ENCODE measurements at places on chromosomes 6 and 20.

DNA sequence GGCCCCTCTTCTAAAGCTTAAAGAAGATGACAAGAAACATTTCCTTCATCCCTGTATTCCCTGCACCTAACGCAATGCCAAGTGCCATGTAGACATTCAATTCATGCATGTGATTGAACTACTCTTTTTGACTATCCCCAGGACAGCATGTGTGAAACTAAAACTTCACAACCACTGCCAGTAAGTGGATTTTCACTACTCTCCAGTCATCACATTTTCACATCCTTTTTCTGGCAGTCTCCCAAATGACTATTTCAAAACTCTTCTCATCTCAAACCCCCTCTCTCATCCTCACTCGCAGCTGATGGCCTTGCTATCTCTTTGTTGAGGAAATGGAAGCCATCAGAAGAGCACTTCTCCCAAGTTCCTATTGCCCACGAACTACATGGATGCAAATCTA, 122.6 kb downstream of the OPRM1 start:
- no peak for DNase-seq

DNA sequence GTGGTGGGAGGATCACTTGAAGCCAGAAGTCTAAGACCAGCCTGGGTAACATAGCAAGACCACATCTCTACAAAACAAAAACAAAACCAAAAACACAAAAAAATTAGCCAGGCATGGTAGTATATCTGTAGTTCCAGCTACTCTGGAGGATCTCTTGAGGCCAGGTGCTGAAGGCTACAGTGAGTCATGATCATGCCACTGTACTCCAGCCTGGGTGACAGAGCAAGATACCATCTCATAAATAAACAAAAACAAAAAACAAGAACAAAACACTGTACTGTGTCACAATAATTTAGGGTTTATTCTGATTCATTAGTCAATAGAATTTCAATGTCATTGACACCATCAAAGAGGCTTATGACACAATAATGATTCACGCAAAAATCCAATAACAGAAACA, 1121.7 kb upstream of the MAP3K7 start:
- no peak for DNase-seq

- no peak for DNase-seq
Observed at GRCh38 chr6:121686611-121687023, 251.2 kb downstream of the GJA1 start.

GRCh38 chr6:37824170-37824569, 4.6 kb downstream of the ZFAND3 start:
- no peak for DNase-seq

- no peak for DNase-seq
Observed at GRCh38 chr6:5199283-5199682, 61.5 kb downstream of the LYRM4 start.

DNA sequence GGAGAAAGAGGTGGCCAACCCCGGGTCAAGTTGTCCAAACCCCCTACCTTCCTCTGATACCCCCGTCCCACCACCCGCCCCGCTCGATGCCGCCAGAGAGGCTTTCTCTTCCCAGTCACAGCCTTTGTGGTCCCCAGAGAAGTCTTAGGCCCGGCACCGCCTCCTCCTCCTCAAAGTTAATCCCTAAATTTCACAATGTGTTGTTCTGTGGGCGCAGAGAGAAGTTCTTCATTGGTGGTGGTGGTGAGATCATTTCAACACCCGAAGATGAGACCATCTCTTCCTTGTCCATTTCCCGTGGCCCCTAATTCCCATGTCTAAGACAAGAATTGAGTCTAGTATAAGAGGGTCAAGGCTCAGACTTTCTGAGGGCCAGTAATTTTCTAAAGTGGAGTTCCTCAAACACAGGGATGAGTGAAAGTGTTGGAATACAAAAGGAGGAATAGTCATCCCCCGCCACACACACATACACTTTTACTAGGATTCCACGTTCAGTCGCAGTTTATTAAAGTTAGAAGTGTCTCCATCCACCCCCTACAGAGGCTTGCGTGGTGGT, 10.4 kb downstream of the TRIM31 start:
- no peak for DNase-seq

GRCh38 chr6:38182426-38182825, 362.9 kb downstream of the ZFAND3 start:
- DNase-seq, result no peak

GRCh38 chr6:159985296-159985945, 16.5 kb downstream of the IGF2R start:
- no peak for DNase-seq

DNA sequence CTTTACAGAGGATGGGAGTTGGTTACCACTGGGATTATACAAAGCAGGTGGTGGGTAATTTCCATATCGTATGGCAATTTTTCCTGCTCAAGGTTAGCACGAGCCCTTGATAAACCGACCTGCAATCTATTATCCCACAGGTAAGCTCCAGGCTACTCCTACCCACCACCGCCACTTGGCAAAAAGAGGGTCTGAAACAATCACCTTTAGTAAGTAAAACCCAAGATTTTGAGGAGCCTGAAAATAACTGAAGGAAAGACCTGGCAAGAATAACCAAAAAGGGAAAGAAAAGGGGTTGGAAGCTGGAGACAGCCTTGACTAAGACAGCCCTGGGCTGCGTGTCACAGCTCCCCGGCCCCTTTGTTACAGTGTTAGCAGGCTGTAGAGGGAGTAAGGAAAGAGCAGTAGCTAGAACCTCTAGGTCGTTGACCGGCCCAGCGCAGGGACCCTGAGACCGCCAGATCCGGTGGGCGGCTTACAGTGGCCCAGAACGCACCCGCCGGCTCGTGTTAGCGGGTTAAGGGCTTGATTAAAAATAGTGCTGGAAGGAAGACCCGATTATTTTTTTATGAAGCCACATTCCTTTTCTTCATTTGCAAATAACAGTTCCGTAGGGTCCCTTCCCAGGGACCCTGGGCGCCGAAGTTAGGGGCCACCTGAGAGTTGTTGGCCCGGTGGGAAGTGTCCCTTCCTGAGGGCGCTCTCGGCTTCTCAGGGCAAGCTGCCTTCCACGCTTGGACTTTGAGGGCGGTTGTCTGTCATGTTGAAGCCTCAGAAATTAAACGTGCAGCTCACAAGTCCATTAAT, 30.5 kb downstream of the TFAP2B start:
- DNase-seq, result no peak

- no peak for DNase-seq
Observed at GRCh38 chr6:158853072-158853879, 34.1 kb upstream of the EZR start.

DNA sequence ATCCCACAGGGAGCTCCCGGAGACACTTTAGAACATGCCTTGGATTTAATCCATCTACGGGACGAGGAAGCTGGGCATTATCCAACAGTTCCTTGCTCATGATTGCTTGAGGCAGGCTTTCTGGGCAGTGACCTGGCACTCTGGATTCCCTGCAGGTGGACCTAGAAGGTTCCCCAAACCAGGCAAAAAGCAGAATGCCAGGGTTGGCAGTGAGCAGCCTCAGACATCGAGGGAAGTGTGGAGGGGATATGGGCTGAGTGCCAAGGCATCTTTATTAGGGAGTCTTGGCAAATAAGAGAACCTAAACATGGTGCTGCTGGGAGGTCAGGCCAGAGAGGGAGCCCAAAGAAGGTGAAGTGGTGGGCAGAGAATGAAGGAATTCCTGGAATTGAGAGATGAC, 158.5 kb downstream of the CD83 start:
- no peak for DNase-seq

DNA sequence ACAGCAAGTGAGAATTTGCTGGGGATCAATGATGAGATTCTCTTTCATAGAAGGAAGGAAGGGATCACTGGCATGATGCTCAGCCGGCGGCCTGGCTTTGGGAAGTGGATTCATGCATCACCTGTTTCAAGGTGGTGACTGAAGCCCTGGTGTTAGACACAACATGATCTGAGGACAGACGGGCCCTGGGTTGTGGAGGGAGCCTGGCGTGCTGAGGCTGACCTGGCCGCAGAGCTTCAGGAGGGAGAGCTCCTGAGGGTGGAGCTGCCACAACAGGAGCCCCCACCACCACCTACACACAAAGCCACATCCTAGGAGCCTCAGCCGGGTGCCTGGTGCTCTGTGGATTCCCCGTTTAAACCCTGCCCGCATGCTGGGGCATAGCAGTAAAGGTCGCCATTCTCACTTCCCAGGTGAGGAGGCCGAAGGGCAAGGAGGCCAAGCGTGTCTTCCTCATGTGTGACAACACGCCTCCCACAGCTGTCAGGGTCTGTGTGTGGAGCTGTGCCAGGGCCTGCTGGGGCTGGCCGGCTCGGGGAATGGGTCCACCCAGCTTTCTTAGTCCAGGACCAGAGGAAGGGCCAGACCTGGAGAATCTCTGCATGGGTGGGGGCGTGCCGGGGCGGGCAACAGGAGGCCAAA, 107.0 kb downstream of the ERMARD start:
- no peak for DNase-seq

GRCh38 chr6:23964865-23965264, 161.2 kb upstream of the NRSN1 start:
- DNase-seq, result no peak

- no peak for DNase-seq
Observed at GRCh38 chr6:154266560-154267099, 90.0 kb downstream of the IPCEF1 start.

DNA sequence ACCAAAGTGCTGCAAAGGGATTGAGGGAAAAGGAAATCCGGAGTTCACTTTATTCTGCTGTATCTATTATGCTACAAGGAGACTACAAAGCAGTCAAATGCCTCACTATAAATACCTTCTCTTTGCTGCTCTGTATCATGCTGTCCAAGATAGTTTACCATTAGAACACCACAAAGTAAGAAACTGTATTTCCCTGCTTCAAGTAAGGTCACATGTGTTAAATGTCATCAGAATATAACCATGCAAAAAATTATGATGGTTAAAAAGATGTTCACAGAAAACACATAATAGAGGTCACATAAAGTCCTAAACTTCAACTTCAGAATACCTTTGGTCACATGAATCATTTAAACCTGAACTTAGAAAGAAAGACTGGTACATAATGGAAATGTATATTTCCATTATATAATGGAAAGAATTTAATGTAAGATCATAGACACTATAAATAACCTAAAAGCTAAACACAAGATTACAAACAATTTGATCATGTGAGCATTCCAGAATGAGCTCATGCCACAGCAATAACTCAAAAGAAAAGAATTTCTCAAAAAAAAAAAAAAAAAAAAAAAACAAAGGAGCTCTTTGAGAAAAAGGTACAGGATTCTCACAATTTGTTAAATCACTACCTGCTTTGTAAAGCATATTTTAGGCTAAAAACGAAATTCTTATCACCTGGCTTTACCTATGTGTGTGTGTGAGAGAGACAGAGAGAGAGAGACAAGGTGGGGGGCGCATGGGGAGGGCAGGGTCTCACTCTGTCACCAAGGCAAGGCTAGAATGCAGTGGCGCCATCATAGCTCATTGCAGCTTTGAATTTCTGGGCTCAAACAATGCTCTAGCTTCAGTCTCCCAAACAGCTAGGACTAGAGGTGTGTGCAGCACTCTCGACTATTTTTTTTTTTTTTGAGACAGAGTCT, 58.7 kb downstream of the KIF13A start:
- DNase-seq, result no peak

- no peak for DNase-seq
Observed at GRCh38 chr6:129444683-129445082, 265.3 kb downstream of the ARHGAP18 start.

GRCh38 chr20:5535125-5535756, 215.0 kb upstream of the SHLD1 start:
- no peak for DNase-seq

DNA sequence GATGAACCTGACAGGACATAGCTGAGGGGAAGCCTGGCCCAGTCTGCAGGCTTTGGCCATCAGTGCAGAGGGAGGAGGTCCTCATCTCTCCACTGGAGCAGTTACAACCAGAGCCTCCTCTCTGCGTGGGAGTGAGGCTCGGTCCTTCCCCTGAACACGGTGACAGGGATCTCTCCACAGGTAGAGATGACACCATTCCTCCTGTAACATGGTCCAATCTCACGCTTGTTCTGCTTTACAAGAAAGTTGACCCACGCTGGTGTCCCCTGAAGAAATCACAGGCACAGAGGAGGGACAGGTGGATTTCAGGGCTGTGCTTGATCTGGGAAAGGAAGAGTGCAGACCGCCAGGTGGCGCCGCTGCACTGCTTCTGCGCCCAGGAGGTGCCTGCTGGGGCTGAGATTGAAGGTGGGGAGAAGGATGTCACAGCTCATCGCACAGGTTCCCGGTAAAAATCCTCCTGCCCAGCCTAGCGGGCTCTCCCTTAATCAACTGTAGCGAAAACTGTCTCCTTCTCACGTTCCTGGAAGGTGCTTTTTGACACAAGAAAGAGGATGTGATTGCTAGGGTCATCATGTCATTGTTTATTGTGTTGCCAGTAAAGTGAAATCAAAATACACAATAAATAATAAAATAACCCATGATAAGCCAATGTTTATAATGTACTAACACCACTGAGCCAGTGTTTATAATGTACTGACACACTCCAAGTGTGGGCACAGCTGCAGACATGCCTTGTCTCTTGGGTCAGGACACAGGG, 20.4 kb downstream of the HLA-G start:
- DNase-seq, result peak; percentile 48

- DNase-seq, result no peak
Observed at GRCh38 chr6:44642349-44642748, 254.8 kb downstream of the CDC5L start.

GRCh38 chr6:30857549-30857948, 26.8 kb upstream of the DDR1 start:
- no peak for DNase-seq

DNA sequence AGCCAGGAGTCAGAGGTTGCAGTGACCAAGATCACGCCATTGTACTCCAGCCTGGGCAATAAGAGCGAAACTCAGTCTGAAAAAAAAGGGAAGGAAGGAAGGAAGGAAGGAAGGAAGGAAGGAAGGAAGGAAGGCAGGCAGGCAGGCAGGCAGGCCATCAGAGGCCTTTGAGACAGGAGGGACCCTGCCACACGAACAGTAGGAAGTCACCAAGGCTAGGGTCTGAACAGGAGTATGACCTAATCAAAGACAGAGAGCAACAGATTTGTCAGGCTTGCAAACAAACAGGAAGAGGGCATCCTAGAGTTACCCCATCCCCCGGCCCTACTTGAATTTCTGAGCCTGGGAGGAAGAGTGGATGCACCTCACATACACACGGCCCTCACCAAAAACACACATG, 67.1 kb downstream of the FGD2 start:
- no peak for DNase-seq

GRCh38 chr20:16654858-16655535, 74.8 kb upstream of the SNRPB2 start:
- DNase-seq, result no peak

- DNase-seq, result no peak
Observed at GRCh38 chr6:139973669-139974344, 599.4 kb upstream of the CITED2 start.

- no peak for DNase-seq
Observed at GRCh38 chr6:13427801-13428582, 59.4 kb downstream of the GFOD1 start.

DNA sequence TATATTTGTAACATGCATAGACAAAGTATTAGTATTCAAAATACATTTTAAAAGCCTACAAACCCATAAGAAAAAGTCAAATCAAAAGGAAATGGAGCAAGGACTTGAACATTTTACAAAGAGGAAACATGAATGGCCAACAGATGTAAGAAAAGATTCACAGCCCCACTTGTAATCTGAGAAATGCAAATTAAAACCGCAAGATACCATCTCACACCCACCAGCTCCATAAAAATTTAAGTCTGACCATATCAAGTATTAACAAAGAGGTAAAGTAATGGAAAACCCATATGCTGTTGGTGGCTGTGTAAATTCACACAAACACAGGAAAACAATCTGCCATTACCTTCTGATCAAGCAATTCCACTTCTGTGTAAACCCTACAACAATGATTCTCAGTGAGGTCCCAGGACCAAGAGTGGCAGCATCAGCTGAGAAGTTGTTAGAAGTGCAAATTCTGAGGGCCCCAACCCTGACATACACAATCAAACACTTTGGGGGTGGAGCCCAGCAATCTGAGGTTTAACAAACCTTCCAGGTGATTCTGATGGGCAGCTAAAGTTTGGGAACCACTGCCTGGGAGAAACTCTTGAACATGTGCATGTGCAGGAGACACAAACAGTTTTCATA, 30.9 kb downstream of the BCL2L1 start:
- no peak for DNase-seq
